ENCODE measurements at places on chromosomes 2 and 18.

- DNase-seq = no peak
Observed at GRCh38 chr2:104768694-104769093, 85.2 kb upstream of the POU3F3 start.

- no peak for DNase-seq
Observed at GRCh38 chr2:567865-568638, 109.2 kb downstream of the TMEM18 start.

DNA sequence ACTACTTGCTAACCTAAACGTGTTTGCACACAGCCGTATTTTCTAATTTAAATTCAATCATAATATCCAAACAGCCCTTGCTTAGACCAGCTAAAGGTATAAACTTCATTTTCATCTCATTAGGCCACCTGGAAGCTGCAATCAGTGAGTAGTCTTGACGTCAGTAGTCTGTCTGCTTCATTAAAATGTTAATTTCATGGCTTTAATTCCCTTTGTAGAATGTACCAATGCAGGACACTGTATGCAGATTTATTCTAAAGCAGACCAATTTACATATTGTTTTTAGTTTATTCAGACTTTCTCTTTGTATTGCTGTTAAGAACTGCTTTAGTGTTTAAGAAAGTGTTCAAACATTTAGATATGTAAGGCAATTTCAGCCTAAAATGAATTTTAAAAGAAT, 158.2 kb downstream of the LCLAT1 start:
- no peak for DNase-seq

GRCh38 chr2:181253438-181253837, 203.7 kb upstream of the ITGA4 start:
- no peak for DNase-seq

DNA sequence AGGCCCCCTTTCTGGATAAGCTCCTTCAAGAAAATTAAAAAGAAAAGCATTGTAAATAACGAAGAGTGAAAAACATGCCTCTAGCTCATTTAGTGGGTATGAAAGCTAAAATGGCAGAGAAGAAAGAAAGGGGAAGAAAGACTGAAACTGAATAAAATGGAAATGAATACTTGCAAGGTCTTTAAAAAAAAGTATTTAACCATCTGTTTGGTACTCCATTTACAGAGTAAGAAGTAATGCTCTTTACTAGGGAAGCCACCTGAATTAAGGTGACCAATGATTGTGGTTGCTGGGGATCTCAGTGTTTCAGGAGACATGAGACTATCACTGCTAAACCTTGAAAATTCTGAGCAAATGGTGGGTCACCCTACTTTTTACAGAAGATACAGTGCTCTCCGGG, 17.7 kb upstream of the ARL5A start:
- no peak for DNase-seq

DNA sequence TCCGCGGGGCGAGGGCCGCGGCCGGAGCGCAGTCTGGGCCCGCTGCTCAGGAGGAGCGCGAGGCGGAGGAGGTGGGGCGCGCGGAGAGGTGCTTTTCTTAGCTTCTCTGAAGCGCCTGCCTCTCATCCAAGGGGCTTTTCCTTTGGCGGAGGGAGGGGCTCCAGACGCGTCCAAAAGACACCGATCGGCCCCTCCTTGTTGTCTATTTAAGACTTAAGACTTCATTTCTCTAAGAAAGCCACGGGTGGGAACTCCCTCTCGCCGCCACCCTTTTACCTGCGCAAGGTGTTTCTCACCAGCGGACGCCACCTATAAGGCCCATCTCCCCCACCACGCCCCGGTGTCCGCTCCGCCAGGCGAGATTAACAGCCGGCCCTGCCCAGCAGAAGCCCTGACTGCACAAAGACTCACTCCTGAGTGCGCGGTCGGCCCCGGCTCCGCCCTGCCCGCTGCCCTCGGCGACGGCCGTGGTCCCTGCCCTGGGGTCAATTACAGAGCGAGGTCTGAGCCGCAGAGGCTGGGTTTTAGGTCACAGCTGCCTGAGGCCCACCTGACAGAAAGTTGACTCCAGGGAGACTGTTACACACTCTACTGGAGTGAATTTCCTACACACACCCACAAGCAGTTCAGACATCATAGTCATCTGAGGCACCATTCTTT, at the start of gene DSC2:
DSC2 (minus strand) TSS at position 397 of the 660 bp plus-strand sequence. CDS start 450 bp downstream, outside the sequence.
- no peak for DNase-seq

GRCh38 chr2:212683346-212684097, 144.9 kb upstream of the ERBB4 start:
- DNase-seq = no peak

GRCh38 chr18:46829947-46830346, 73.1 kb upstream of the ST8SIA5 start:
- DNase-seq = no peak

GRCh38 chr2:234341306-234341985, 155.4 kb downstream of the ARL4C start:
- DNase-seq = no peak

GRCh38 chr2:54556621-54557121, 100.5 kb downstream of the SPTBN1 start:
- no peak for DNase-seq

- DNase-seq = no peak
Observed at GRCh38 chr2:241082341-241083090, 19.6 kb downstream of the MTERF4 start.

DNA sequence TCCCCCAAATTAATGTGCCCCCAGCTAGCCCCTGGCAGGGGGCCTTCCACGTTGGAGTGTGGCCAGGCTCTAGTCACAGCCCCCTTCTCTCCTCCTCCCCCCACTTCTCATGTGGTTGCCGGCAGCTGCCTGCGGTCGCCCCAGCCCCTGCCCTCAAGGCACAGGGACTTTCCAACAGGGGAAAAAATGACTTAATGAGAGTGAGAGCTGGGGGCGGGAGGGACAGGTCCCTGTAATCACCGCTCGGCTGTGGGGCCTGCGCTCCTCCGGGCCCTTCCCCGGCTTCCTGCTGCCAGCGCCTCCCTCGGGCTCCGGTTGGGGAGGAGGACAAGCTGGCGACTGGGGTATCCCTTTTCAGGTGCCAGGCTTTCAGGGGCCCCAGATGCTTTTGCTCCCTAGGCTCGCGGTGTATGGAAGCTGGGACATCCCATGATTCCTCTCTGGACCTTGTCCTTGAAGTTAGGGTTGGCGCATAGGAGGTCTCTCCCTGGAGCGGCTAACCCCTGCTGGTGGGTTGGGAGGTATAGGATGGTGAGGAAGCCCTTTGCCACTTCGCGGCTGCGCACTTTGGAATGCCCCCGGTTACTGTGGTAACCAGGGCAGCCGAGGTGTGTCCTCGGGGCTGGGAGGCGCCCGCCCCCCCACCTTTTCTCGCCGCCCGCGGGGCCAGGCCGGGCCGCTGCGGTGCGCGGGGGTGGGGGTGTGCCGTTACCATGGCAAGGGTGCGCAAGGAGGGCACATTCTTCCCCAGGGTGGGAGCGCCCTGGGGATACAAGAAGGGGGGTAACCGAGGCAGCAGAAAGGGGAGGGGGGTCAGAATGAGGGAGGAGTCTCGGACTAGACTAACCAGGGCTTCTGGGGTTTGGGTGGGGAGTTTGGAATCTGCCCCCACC, 16.1 kb downstream of the WNT10A start:
- DNase-seq = peak; percentile 74

DNA sequence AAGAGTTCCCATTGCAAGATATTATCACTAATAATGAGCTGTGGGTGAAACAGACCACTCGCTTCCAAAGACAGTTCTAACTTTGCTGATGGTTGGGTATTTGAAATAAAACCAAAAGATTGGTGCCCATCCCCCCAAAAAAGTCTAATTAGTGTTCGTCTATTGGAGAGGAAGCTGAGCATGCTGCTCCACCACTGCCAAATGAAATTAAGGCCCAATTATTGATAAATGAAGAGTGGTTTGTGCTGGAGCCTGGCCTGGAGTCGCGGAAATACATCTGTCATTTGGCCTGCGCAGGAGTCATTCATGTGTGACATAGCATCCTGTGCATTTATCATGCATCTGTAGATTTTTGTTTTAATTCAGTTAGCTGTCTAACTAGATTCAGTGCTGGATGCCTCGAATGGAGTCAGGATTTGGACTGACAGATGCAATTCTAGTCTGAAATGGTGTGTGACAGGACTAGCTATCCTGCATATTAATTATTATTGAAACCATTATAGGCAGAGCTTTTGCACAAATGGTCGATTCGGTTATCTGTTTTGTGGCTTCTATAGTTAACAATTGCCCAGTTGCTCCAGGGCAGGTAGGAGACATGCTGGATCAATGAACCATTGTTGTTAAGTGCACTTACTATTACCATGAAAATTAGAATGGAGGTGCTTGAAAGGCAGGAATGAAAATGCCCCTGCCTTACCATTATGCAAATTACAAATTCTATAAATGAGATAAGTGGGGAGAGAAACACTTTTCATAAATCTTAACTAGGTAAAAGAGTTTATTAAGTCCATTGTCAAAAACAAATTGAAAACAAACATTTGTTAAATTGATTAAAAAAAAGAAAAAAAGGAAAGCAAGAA, 450.4 kb upstream of the TCF4 start:
- no peak for DNase-seq

DNA sequence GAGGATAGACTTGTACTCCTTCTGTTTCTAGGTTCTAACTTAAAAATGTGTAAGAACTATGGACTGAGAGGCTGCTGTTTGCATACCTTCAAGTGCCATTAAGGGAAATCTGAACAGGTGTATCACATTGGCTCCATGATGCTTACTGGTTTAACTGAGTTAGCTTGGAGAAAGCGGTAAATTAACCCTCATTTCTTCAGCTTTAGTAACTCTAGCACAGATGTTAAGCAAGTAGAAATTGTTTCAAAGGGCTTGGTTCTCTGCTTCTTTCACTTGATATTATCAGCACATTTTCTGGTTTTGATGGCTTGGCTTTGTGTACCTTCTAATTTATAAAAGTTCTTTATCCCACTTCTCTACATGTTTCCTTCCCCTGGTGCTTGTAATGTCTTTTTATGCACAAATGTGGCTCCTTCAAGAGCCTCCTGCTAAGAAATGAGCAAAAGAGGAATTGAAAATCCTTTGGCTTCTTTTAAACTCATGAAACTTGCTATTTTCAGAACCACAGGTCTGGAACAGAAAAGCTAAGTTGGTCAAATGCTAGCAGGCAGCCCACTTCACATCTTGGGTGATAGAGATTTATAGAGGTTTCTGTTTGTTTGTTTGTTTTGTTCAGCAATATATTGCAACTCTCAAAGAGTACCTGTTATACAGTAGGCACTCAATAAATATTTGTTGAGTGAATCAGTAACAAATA, 249.9 kb upstream of the THUMPD2 start:
- no peak for DNase-seq

DNA sequence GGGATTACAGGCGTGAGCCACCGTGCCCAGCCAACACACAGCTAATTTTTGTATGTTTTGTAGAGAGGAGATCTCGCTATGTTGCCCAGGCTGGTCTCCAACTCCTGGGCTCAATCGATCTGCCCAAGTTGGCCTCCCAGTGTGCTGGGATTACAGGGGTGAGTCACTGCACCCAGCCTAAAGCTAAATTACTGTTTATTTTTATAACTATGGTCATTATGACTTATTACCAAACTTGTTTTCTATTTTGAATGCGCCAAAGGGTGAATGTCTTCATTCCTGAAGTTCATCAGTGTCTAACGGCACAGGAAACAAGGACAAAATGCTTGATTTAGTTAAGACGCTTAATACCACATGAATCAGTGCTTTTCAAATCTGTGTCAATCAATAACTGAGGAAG, 38.9 kb upstream of the GREB1L start:
- no peak for DNase-seq

DNA sequence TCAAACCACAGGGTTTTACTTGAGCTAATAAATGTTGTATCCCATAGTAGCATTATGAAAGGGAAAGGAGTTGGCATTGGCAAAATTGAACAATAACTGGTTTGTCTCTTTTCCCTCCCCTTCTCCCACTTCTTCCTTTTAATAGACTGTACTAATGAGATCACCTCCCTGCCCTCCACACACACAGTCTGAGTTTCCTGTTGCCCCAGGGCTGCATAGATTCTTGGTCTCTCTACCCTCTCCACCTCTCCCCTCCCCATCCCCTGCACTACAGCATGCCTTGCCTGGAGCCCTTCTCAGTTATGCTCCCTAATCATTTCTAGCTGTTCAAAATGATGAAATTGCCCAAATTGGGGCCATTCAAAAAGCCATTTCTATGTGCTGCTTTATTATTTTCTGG, 37.2 kb upstream of the NEMP2 start:
- no peak for DNase-seq

- no peak for DNase-seq
Observed at GRCh38 chr18:9684881-9685614, 23.1 kb upstream of the RAB31 start.

- no peak for DNase-seq
Observed at GRCh38 chr2:128428415-128428814, 109.7 kb upstream of the HS6ST1 start.

GRCh38 chr2:236632295-236633218, 62.9 kb downstream of the ACKR3 start:
- no peak for DNase-seq

DNA sequence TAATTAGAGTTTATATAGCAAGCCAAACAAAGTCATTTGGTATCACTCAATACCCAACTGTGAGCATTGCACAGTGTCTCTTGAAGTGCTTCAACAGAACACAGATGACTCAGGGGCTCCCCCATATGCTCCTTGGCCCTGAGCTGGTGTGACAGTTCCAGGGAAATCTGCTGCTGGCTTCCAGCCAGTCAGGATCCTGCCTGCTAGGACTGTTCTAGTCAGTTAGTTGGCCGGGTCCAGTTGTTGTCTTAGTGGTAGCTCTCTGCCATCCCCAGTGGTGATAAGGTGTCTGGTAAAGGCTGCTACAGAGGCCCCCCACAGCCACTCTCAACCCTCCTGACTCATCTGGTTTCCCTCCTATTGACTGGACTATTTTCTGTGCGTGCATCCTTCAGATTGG, 100.3 kb downstream of the IRS1 start:
- no peak for DNase-seq

GRCh38 chr2:187912950-187913349, 358.7 kb upstream of the TFPI start:
- DNase-seq = no peak

GRCh38 chr18:32310774-32311173, 120.9 kb downstream of the MEP1B start:
- no peak for DNase-seq

GRCh38 chr2:127130421-127130820, 23.5 kb upstream of the BIN1 start:
- no peak for DNase-seq

Data from activated CD8-positive, alpha-beta memory T cell treated with anti-CD3 and anti-CD28 coated beads for 1 hour (primary cell).